ENCODE measurements at places on chromosomes 1 and 21.

DNA sequence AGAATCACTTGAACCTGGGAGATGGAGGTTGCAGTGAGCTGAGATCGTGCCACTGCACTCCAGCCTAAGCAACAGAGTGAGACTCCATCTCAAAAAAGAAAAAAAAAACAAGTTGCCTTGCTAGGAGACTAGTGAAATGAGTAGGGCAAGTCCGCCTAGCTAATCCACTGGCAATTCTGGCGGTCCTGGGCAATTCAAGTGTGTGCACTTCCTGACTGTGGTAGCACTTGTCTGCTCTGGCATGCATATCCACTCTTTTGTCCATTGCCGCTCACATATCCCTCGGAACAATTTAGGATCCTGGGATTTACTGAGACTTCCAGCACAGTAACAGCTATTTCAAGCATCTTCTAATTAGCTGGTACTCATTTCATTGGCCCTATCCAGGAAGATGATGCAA, 426.3 kb upstream of the ADGRL2 start:
- no peak for DNase-seq

DNA sequence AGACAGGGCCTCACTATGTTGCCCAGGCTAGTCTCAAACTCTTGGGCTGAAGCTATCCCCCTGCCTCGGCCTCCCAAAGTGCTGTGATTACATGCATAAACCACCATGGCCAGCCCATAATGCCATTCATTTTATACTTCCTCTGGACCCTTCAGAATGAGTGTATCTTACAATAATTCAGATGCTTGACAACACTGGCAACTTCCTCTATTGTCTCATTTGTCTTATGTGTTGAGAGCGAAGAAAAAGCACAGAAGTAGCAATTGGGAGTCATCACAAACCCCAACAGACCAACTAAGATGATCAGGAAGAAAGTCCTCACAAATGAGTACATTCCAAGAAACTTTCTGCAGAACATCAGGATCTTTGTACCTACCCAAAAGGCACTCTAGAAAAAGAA, 191.9 kb downstream of the RERE start:
- DNase-seq: no peak

DNA sequence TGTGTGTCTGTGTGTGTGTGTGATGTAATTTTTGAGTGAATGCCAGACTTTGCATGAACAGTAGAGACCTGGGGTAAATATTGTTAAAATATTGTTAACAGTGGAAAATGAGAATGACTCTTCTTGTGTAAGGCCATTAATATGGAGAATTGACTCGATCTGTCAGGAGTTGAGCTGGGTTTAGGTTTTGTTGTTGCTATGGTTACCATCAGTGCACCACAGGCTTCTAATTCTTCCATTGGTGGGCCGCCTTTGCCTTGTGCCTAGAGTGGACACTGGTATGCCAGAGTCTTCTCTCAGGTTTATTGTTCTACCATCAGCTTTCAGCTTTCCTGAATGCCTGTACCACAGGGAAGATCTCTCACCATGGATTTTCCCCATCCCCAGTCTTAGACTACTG, 10.0 kb upstream of the NHLH2 start:
- DNase-seq: no peak

GRCh38 chr1:222466150-222466865, 81.6 kb downstream of the HHIPL2 start:
- no peak for DNase-seq

DNA sequence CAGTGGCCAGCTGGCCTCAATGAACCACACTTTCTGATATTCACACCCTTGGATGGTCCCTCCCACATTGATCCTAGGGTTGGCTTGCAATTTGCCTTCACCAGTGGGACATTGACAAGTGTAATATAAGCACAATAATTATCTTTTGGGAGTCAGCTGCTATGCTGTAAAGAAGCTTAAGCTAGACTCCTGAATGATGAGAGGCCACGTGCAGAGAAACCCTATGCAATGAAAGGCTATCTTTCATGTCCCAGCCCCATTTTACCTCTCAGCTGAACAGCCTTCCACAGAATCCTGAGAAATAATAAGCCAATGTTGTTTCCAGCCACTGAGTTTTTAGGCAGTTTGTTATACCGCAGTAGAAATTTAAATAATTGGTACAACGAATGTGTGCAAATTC, 11.1 kb upstream of the C8A start:
- DNase-seq: no peak

DNA sequence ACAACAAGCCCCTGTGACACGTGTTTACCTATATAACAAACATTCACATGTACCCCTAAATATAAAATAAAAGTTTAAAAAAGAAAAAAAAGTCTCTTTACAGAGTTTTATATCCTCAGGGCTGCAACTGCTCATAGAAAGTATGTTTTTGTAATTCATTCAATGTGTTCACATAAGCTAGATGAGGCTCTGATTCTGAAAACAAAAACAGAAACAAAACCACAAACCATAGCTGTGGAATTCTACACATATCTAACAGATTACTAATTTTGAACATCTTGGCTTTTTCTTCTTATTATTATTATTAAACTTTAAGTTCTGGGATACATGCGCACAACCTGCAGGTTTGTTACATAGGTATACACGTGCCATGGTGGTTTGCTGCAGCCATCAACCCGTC, 579.6 kb upstream of the ZRANB2 start:
- DNase-seq: no peak

DNA sequence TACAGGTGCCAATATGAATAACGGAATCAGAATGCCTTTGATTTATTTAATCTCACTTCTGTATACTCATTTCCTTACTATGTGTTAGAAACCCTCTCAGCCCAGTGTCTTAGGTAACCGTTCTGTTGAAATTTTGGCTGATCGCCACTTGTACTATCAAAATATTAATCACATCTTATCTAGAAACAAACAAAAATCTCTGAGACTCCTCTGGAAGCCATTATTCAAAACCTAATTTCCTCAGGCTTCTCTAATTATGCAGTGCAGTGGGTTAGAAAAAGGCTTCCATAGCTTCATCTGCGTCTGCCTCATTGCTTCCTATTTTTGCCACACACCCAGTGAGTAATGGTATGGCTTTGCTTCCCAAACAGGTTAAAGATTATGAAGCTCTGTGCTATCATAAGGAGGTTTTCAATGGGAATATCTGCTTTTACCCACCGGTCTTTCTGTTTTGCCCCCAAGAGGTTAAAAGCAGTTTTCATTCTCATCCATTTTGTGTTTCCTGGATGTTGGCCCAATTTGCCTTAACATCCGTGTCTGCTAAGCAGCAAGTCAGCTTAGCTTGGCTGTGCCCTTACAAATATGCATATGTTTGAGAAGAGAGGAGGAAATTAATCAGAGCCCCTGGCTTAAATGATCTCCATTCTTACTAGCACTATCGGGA, 129.6 kb downstream of the RYR2 start:
- DNase-seq: no peak

DNA sequence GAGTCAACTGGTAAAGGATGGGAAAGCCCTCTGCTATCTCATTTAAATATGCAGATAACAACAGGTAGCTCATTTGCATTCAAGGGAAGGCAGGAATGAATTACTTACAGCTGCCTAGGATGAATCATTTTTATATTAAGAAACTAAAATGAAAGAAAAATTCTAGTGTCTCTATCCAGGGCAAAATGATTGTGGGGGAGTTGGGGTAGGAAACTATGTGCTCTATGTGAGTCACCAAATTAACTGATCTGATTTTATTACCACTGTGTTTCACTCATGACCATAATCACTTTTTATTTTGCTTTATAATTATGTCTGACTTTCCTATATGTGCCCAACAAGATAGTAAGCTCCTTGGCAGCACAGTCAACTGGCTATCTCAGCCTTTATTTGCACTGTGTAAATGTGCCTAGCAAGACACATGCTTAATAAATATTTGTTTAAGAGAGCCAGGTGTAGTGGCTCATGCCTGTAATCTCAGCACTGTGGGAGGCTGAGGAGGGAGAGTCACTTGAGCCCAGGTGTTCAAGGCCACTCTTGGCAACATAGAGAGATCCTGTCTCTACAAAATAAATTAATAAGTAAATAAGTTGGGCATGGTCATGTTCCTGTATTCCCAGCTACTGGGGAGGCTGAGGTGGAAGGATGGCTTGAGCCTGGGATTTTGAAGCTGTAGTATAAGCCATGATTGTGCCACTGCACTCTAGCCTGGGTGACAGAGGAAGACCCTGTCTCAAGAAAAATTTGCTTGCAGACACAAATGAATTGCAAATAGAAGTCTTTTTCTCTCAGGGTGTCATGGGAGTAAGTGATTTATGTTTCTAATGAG, 84.1 kb downstream of the SPAG17 start:
- no peak for DNase-seq

DNA sequence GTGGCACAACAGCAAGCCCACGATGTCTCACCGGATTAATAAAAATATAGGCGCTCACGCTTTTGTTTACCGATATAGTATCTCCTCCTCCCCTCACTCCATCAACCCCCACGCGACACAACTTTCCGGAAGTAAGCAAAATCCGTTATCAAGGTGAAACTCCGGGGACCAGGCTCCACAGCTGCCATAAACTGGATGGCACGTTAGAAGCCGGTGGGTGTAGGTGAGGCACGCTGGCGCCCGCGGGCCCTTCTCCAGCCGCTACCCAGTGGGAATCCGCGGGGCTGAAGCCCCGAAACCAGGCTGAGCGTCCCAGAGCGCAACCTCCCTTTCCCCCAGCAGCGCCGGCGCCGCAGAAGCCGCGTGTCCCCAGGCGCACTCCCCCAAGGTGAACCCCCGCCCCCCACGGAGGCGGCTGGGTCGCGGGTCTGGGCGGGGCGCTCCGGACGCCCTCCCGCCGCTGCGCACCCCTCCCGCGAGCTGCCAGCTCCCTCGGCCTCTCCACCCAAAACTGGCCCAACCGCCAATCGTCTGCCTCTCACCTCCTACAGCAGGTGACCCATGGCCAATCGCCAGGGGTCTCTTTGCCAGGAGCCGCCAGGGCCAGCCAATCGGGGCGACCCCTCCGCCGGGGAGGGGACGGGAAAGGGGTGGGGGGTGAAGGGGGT, 112.4 kb downstream of the OSBPL9 start:
- DNase-seq: peak; percentile 92

DNA sequence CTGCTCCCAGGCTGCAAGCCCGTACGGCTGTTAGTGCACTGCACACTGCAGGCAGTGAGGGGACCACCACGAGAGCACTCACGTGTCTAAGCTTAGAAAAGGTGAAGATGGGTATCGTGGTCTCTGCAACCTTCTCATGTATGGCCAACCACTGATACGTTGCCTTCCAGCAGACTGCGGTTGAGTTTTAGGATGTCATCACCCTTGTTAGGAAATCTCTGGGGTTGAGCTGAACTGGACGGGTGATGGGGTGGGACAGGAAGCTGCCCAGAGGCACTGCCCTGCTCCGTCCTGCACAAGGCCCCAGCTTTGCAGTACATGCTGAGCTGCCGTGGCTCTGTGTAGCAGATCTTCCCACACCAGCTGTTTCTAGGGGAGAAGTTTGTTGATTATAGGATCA, 43.3 kb downstream of the FAAP20 start:
- no peak for DNase-seq

DNA sequence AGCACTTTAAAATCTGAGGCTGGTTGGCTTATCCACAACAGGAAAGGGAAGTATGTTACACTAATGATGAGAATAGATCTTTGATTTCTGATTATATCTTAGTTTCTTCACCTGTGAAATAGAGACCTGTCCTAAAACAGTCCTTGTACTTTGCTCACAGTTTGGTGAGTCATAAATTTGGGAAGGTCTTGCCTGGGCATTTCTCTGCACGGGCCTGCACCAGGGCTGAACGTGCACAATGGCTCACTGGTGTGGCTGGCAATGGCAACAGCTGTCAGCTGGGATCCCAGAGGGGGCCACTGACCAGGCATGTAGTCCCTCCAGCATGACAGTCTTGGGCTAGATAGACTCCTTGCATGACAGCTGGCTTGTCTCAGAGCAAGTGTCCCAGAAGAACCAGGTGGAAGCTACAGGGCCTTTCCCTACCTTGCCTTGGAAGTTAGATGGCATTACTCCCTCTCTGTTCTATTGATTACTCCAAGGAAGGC, 367.4 kb downstream of the DISC1 start:
- DNase-seq: no peak

DNA sequence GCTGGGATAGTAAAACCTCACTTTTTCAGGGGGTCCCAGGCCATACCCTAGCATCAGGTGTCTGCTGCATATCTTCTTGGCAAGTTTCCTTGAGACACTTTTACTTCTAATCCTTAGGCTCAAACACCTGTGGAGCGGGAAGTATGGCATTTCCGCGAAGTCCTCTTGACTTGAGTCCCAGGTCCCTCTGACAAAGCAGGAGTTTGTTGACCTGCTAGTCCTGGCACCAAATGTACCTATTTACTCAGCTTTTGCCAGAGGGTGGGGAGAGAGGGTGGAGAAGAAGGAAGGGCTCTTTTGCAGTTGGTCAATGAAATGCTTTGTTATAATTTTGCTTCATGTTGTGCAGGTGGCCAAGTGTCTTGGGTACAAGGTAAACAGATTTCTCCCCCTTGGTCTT, 59.7 kb downstream of the CLIC6 start:
- no peak for DNase-seq

GRCh38 chr1:244376126-244376525, 75.6 kb downstream of the ADSS2 start:
- DNase-seq: no peak

DNA sequence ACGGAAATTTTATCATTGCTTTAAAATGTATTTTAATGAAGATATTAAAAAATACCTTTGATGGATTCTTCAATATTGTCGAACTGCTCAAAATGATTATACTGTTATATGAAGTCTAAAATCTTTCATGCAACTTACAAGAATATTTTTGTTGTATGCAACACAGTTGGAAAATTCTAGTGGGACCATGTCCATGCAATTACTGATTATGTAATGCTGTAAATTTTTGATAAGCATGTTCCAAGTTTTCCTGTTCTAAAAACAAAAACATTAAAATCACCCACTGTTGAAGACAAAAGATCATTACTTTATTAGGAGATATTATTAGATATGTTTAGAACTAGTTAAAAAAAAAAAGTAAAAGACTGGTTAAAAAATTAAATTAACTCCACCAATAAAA, 132.8 kb downstream of the NFIA start:
- no peak for DNase-seq

DNA sequence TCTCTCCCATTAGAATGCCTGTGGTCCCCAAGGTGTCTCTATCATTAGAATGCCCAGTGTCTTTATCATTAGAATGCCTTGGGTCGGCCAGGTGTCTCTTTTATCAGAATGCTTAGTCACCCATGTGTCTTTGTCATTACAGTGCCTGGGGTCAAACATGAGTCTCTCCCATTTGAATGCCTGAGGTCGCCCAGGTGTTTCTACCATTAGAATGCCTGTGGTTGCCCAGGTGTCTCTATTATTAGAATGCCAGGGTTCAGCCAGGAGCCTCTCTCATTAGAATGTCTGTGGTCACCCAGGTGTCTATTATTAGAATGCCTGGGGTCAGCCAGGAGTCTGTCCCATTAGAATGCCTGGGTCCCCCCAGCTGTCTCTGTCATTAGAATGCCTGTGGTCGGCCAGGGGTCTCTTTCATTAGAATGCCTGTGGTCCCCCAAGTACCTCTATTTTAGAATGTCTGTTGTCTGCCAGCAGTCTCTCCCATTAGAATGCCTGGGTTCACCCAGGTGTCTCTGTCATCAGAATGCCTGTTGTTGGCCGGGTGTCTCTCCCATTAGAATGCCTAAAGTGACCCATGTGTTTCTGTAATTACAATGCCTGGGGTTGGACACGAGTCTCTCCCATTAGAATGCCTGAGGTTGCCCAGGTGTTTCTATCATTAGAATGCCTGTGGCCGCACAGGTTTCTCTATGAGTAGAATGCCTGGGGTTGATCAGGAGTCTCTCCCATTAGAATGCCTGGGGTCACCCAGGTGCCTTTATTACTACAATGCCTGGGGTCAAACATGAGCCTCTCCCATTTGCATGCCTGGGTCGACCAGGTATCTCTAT, 57.1 kb downstream of the RNF187 start:
- no peak for DNase-seq

- peak; percentile 64 for DNase-seq
Observed at GRCh38 chr1:46735708-46736324, 16.9 kb upstream of the EFCAB14 start.

- no peak for DNase-seq
Observed at GRCh38 chr21:34022627-34023335, 50.6 kb upstream of the MRPS6 start.

All from left kidney (tissue), 8 donors.